ENCODE measurements at places on chromosomes 13 and 19.
A peak's percentile ranks its signal among the peaks of the same experiment; 100 is the strongest.

DNA sequence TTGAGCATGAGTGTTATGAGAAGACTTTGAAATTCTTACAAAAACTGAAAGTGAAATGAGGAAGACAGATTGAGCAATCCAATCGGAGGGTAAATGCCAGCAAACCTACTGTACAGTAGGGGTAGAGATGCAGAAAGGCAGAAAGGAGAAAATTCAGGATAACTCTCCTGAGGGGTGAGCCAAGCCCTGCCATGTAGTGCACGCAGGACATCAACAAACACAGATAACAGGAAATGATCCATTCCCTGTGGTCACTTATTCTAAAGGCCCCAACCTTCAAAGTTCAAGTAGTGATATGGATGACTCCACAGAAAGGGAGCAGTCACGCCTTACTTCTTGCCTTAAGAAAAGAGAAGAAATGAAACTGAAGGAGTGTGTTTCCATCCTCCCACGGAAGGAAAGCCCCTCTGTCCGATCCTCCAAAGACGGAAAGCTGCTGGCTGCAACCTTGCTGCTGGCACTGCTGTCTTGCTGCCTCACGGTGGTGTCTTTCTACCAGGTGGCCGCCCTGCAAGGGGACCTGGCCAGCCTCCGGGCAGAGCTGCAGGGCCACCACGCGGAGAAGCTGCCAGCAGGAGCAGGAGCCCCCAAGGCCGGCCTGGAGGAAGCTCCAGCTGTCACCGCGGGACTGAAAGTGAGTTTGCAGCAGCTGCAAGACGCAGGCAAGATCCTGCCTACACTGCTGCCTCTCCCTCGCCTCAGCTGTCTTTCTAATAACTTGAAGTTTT, at the start of gene TNFSF13B:
Gene TNFSF13B, plus strand, starts transcription at position 118 of the 728 bp plus-strand sequence. Its CDS starts 178 bp downstream, at position 296.
- peak; percentile 56 for DNase-seq

DNA sequence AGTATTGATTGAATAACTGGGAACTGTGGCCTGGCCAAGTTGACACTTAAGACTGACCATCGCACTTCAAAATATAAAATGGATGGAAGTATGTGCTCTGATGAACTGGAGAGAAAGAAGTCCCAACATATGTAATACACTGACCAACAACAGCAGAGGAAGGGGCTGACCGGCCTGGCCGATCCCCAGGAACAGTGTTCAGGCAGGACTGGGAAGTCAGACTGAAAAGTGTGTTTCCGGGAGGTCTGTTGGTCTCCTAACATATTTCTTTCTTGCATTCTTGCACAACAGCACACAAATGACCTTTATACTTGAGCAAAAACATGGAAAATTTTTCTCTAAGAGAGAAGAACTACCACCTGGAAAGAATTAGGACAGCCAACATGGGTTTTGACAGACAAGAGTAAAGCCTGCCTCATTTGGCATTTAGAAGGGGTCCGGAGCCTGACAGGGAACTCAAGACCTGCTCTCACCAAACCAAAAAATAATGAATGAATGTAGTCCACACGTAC, 297.8 kb downstream of the OXGR1 start:
- DNase-seq = no peak

DNA sequence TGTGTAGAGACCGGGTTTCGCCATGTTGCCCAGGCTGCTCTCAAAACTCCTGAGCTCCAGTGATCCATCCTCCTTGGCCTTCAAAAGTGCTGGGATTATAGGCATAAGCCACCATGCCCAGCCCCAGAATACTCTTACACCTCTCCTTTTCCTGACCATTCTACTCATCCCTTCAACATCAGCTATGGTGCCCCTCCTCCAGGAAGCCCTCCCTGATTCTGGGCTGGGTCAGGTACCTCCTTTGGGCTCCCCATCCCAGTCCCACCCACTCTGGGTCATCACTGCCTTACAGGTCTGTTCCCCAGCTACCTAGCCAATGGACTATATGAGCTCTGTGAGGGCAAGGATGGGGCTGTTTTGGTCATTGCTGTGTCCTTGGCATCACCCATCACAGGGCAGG, 9.6 kb downstream of the TGFB1 start:
- no peak for DNase-seq

DNA sequence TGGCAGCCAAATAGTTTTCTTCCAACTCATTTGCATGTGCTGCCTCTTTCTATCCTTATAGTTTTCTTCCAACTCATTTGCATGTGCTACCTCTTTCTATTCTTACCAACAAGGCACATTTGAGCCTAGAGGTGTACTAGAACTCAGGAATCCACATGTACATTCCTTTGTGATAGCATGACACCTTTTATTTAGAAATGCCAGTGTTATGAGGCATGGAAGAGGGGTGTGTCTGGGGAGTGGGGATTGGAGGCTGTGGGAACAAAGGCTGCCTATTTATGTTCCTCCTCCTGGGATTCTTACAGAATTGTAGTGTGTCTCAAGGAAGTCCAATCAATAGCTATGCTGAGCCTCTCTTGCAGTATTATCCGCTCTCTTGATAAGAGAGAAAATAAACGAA, 966.7 kb downstream of the PCDH17 start:
- no peak for DNase-seq

- no peak for DNase-seq
These were observed 1571.2 kb upstream of the PRR20A start for GRCh38 chr13:55569514-55569913.

DNA sequence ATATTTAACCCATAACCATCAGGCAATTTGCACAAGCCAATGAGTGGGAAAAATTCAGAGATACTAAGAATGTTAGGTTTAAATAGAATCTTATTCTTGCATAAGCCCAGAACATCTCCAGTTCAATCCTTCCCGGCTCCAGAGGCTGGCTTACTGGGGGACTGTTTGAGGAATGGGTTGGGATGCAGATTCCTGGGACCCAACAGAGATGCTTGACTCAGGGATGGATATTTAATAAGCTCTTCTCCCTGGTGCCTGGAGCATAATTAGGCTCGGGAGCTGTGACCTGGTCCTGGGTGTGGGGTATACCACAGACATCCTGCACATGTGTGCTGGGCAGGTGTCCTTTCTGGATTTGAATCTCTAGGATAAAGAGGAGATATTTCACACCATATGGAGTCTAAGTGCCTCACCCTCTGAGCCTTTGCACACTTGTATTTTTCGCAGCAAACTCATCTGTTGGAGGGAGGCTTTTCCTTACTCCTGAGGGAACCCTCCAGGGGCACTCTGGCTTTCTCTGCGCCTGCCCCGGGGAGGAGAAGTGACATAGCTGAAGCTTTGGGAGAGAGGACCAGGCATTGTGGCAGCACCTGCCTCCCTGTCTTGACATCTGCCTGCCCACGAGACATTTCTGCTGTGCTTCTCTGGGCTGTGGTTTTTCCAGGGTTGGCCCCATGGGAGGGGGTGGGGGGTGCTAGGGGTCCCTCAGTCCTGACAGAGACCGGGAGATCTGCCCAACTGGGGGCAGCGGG, 36.1 kb upstream of the ANKRD10 start:
- no peak for DNase-seq

DNA sequence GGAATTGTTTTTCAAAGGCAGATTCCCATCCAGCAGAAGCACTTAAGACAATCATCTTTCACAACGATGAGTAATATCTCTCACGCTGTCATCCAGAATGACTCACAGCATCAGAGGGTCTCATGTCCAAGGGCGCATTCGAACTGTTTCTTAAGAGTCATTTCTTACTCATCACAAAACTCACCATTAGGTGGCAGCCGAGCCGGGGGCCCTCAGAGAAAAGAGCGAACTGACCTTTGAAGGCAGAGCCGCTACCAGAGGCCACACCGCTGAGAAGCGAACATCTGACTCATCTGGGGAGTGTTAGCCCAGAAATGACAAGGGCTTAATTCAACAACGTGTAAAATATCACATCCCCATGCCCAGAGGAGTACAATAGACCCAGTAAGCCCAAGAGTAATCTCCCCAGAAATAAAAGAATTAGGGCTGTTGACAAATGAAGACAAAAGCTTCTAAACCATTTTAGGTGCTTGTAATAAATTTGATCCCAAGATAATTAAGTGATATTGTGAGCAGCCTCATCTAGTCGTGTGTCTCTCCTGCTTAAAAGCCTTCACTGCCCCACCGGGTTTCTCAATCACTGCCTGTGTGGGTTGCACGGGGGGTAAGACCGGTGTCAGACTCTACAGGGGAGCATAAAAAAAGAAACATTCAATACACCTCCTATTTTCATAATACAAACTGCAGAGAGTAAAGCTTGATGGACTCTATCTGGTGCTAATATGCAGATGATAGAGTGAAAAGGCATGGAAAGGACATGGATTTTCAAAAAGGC, 96.2 kb downstream of the CYSLTR2 start:
- DNase-seq = peak; percentile 75

GRCh38 chr19:5953030-5953589, 24.8 kb downstream of the RANBP3 start:
- DNase-seq = no peak

GRCh38 chr19:12875086-12875485, 6.2 kb downstream of the DNASE2 start:
- no peak for DNase-seq

DNA sequence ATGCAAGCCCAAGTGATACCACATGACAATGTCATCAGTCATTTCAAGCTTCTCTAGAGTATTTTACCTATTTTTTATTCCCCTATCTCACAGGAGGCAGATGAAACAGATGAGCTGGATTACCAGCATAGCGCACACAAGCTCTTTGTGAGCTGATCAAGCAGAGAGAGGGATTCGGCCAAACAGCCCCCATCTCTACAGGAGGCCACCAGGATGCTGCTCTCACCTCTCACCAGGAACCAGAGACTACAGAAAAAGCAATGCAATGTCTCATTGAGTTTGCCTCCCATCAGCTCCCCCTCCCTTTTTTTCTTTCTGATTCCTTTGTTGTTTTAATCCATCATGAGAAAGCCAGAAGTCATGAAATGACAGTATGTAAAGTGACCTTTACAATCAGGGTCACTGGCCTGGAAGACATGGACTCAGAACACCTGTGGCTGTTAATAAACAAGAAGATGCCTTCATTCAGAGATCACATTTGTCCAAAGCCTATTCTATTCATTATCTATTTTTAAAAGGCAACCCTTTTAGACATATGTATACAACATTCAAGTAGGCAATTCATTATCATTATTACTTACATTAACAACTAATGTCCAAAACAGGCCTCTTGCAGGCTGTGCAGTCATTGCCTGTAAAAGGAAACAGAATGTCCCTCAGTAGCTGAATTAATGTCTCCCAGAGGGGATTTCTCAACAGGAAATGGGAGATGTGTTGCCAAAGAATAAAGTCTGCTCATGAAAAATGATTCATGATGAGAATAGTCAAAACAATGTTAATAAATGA, 656.6 kb downstream of the TBC1D4 start:
- DNase-seq = no peak

DNA sequence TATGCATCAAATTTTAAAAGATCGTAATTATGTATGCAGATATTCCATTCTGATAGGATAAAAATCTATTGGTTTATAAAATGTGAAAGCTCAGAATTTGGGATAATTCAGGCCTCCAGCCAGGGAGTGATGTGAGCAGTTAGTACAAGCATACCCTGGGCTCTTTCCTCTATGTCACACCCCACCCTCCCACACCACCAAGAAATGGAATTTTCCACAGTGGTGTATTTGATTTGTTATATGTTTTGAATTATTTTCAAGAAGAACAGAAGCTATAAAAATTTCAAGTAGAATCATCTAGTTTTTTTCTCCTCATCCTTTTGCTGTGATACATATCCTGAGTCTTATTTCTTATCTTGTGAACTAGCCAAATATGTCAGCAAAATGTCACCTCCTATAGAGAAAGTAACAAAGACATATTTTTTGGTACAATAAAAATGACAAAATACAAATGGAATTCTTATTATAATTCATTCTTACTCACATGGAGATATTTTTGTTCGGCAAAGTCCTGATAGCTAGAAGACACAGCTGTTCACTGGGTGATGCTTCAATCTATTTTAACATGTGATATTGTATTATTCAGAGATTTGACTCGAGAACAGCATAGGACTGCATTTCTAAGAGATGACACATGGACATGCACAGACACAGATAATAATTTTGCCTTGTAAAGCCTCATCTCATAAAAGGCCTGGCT, 61.2 kb upstream of the FRY start:
- DNase-seq = no peak

DNA sequence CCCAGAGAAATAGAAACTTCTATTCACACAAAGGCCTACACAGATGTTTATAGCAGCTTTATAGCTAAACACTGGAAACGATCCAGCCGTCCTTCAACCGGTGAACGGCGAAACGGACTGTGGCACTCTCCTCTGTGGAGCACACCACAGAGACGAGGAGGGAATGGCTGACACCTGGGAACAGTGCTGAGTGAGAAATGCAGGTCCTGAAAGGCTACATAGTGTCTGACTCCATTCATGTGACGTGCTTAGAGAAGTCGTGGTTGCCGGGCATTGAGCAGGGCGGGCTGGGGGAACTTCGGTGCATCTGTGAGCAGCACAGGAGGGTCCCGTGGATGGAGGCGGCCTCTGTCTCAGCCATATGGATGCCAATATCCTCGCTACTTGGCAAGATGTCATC, 3.1 kb upstream of the GRK1 start:
- no peak for DNase-seq

Measured in activated naive CD8-positive, alpha-beta T cell treated with anti-CD3 and anti-CD28 coated beads, Interleukin-2, amount 50 U/mL, for 24 hours (primary cell).